ENCODE measurements at places on chromosomes 11 and 22.

GRCh38 chr11:8679006-8679405, 3.5 kb downstream of the TRIM66 start:
- DNase-seq = no peak

DNA sequence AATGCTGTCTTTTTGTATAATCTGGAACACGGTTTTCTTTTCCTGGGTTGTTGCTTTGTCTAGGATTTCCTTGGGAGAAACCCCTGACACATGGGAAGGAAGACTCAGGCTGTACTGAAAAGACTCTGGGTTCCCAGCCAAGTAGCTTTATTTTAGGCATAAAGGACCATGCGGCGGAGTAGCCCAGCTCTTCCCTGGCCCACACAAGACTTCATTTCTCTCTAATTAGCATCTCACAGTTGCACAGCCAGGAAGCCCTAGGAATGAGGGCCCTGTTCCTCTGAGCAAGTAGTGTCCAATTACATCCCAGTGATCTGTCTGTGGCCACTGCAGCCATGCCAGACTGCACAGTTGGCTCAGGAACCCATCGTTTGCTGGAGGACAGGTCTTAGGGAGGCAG, 319.5 kb downstream of the TENM4 start:
- DNase-seq = no peak

DNA sequence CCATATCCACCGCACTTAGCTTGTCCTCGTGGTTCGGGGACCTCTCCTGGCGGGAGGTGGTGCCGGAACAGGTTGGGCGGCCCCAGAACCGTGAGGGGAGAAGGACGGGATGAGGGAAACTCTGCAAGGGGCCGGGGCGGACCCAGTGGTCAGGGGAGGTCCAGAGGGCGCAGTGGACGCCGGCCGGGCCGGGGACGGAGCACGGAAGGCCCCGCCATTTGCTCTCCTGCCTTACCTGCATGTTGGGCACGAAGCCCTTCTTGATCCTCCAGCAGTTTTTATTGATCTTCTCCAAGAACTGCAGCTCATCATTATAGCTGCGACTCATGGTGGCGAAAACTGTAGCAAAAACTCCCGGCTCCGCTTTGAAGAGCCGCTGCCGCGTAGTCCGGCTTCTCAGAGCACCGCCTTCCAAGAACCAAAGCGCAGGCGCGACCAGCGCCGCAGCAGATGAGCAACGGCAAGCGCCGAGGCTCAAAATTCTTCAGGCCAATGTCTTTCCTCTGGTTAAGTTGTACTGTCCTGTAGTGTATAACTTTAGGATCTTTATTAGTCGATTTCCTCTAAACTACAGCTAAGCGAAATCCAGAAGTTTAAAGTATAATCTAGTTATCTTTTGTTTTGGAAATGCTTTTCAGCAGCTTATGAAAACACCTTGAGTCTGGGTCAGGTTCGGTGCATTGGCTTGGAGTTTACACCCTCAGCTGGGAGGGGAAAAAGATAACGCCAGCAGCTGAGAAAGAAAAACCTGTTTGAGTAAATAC, at the start of gene RTCB:
RTCB (minus strand) TSS at position 419 of the 764 bp plus-strand sequence; CDS start at position 328, 91 bp downstream.
- peak; percentile 59 for DNase-seq

GRCh38 chr11:120785576-120785975, 238.3 kb upstream of the TBCEL start:
- DNase-seq = no peak
